ENCODE measurements at places on chromosomes 7 and 10.

DNA sequence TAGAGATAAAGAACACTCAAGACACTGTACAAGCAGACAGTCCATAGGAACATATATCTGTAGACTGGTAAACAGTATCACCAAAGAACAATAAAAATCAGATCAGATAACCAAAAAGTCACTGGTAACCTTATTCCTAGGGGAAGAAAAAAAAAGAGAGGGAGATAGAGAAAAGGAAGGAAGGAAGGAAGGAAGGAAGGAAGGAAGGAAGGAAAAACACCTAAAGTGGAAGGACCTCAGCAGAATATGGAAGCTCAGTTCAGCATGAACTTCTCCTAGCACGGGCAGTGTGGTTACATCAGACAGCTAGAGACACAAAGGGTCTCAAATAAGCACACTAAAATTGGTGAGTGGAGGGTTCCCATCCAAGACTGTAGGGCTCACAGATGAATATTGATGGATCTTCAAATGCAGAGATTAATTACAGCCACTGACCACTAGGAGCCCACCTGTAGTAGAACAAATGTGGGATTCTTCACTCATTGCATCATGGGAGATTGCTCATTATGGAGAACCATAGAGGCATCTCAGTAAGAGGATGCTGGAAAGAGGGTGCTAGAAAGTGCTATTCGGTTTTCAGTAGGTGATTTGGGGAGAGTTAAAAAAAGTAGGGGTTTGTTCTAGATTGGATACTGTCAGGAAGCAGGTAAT is 293.4 kb upstream of the C7orf33 start:
- DNase-seq, result no peak

GRCh38 chr7:136470179-136470578 is 398.3 kb upstream of the CHRM2 start:
- DNase-seq, result no peak

- DNase-seq, result peak; percentile 59
These were observed 42.6 kb upstream of the NRP1 start for GRCh38 chr10:33376976-33377657.

GRCh38 chr7:15854841-15855524 is 168.5 kb upstream of the MEOX2 start:
- no peak for DNase-seq

DNA sequence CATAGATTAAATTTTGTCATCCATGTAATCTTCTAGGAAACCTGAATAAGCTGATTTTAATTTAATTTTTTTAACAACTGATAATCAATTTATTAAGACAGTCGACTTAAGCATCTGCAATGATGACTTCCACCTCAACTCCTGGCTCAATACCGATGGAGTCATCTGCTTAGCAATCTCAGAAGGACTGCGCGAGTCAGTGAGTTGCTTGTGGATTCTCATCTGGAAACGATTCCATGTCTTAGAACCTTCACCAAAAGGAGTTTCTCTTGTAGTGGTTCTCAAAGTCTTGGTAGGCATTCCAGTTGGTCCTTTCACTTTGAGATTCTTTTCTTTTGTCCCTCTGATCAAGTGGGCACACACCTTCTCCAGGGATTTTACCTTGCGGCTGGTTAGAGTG is 85.5 kb downstream of the XRCC2 start:
- DNase-seq, result no peak

All from RCC 7860 (cell line).